ENCODE measurements at places on chromosomes 13 and 19.

- no peak for DNase-seq
Observed at GRCh38 chr13:80560609-80561008, 219.7 kb upstream of the SPRY2 start.

- no peak for DNase-seq
Observed at GRCh38 chr19:28019901-28020300, 1193.0 kb downstream of the UQCRFS1 start.

DNA sequence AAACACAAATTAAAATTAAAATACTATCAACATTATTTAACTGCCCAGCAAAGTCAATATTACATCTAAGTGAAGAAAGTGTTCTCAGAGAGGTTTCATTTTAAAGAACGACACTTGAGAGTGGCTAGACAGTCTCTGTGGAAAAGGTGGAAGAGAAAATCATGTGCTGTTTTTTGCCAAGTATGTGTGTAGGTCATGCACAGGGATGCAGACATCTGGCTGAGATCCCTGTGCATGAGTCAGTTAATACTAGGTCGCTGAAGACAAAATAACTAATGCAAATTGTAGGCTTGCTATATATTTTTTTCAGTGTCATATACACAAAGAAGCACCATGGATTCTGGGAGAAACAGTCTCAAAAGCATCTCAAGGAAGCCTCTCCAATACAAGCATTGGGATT lies 44.3 kb upstream of the ENOX1 start:
- DNase-seq: no peak

DNA sequence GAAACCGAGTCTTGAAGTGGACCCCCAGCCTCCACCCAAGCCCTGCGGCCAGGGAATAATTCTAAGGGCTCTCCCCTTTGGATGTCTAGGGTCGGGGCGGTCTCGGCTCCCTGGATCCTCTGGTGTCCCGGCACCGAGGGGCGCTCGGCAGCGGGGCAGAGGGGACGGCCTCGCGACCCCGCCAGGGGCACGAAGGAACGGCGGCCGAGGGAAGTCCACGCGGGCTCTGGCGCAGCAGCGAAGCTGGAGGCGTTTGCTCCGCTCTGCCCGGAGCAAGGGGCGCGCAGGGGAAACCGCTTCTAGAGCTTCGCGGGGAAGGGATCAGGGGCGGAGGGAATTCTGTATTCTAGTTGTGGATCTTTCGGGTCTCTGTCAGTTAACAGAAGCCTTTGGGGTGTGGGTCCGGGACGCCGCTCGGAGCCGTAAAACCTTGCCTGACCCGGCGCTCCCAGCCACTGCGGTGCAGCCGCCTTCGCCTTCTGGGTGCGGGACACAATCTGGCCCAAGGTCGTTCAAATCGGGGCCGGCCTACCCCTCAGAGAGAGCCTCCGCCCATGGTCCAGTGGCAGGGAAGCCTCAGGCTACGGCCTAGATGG lies 118.2 kb downstream of the KCNRG start:
- DNase-seq: no peak

- DNase-seq: no peak
Observed at GRCh38 chr13:97540696-97541095, 106.7 kb downstream of the RAP2A start.

DNA sequence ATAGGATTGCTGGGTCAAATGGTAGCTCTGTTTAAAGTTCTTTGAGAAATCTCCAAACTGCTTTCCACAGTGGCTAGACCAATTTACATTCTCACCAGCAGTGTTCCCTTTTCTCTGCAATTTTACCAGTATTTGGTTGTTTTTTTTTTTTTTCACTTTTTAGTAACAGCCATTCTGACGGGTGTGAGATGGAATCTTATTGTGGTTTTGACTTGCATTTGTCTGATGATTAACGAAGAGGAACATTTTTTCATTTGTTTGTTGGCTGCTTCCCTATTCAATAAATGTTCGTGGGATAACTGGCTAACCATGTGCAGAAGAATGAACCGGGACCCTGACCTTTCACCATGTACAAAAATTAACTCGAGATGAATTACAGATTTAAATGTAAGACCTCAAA lies 31.2 kb downstream of the CYP4F2 start:
- no peak for DNase-seq

DNA sequence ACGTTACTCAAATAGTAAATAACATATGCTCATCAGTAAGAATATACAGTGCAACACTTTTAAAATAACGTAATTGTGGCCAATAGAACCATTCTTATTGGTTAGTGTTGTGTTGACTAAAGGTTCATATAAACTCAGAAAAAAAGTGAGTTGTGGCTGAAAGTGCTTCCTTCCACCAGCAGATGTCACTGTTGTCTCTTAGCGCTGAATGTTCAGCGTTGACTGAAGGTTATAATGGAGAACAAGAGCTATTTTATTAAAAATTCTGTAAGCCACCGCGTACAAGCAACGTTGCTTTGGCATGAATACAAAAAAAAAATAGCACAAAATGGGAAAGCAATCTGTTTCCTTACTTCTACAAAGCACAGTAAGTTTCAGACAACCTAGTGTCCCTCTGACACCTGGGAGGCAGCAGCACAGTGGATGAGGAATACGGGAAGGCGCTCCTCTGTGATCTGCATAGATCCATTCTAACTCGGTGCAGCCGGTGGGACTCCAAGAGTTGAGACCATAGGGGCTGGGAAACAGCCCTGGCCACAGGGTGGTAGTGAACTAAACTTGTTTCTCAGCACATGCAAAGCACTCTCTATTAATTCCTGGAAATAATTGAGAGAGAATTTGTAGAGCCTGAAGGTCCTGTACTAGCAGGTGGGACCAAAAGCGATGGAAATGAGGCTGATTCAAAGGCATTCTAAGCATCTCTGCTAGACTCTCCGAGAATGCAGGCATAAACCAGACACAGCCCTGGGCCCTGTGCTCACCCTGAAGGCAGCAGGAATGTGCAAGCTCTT lies 23.9 kb upstream of the OXGR1 start:
- no peak for DNase-seq

GRCh38 chr19:1016647-1017114 lies 4.2 kb downstream of the TMEM259 start:
- no peak for DNase-seq

DNA sequence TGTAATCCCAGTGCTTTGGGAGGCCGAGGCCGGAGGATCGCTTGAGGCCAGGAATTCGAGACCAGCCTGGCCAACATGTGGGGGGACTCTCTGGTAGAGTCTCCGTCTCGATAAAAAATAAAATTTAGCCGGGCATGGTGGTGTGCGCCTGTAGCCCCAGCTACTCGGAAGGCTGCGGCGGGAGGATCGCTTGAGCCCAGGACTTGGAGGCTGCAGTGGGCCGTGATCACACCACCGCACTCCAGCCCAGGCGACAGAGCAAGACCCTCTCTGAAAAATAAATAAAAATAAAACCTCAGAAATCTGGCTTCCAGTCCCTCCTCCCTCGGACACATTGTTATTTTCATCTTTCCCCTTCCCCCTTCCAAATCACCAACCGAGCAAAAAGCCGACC lies 332 bp downstream of the IRGQ start:
- no peak for DNase-seq

DNA sequence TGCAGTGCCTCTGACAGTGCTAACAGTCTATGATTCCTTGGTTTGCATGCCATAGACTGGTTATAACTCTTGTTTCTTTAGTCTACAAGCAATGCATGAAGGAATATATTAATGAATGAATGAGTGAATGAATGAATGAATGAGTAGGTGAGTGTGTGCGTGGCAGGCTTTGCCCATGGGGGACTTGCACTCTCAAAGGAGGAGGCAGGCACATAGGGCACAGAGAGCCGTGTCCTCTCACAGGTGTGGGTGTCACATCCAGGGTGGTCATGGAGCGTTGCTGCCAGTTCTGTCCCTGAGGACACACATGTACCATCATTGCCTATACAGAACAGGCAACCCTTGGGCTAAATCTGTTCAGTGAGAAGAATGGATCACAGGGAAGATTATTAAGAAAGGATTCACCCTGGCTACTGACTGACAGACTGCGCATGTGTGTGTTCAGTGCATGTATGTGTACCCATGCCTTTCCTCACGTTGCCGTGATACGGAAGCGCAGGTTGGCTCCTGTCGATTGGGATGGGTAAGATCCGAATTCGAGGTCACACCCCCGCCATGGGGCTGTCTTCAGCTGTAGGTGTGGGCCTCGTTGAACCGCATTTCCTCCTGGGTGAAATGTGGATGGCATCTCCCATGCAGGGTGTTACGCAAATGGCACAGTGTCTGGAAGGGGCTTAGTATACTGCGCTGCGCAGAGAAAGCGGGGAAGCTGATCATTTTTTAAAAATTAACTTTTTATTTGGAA lies 161.4 kb downstream of the STK24 start:
- no peak for DNase-seq

- no peak for DNase-seq
Observed at GRCh38 chr13:46903748-46904147, 6.9 kb upstream of the HTR2A start.

GRCh38 chr13:89748716-89749115 lies 1598.8 kb upstream of the MIR17HG start:
- no peak for DNase-seq

- no peak for DNase-seq
Observed at GRCh38 chr19:291561-292280, 518 bp upstream of the PLPP2 start.
